ENCODE measurements at places on chromosomes 7 and 10.

GRCh38 chr10:79159785-79160184, 91.0 kb downstream of the ZMIZ1 start:
- DNase-seq = peak; percentile 78

DNA sequence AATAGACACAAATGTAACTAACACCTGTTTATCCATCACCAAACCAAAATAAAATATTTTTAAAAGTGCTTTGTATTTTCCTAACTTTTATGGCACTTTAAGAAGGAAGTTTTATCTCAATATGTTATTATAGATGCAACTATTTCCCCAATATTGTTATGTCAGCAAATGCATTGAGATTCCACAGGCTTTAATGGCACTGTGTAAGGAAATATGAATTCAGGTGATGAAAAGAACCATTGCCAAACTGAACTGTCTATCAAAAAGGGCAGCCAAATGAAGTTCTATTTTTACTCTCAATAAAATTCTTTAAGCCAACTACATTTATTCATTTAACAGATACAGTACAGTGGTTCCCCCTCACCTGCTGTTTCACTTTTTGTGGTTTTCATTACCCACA, 67.2 kb upstream of the OIT3 start:
- DNase-seq = no peak

DNA sequence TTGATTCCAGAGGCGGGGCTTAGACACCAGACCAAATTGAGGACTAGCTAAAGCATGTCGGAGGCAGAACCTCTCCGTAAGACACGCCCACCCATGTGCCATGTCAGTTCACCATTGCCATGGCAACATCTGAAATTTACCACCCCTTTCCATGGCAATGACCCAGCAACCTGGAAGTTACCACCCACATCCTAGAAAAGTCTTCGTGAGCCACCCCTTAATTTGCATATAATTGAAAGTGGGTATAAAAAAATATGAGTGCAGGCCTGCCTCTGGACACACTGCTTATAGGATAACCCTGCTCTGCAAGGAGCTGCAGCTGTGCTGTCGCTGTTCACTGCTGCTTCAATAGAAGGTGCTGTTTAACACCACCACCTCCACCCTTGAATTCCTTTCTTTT, 28.0 kb downstream of the TMEM270 start:
- DNase-seq = no peak

GRCh38 chr7:115662120-115662519, 368.4 kb downstream of the TFEC start:
- DNase-seq = peak; percentile 64

DNA sequence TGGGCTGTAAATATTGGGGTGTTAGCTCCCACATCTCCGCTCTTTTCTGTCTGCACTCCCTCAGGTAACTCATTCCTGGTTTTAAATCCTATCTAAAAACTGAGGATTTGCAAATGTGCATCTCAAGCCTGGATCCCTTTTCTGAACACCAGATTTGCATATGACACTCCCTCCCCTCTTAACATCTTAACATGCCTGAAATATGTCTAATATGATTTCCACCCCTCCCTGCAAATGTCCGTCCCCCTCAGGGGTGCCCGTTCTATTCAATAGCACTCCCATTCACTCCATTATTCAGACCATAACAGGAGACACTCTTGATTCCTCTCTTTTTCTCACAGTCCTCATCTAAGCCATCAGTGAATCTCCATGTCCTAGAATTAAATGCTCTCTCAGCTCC, 8.3 kb upstream of the CALD1 start:
- DNase-seq = no peak

- no peak for DNase-seq
These were observed 33.5 kb upstream of the CCSER2 start for GRCh38 chr10:84294766-84295447.

DNA sequence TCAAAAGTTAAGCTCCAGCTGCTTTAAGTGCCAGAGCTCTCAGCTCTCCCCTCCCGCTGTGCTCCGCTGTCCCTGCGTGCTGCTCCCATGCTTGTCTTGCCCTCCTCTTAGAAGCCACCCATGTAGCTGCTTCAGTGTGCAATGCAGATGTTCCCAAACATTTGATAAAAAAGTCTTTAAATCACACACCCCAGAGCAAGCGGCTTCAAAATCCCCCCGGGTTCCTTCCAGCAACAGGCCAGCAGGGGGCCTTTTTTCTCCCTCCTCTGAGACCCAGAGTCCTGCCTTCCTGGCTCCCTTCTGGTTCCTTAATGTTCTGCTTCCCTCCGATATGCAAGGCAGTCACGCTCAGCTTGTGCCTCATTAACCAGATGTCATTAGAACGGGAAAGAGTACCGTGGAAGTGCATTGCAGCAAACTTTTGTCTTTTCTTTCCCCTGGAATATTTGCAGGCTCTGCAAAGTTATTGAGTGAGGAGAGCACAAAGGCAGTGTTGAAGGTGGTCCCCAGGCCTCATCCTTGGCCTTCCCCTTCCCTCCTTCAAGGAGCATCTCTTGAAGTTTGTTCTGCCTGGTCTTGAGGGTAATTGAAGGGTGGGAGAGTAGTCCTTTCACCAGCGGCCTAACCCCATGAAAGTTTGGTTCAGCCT, 25.5 kb downstream of the LDB3 start:
- DNase-seq = peak; percentile 57

GRCh38 chr10:6233725-6234277, 31.1 kb downstream of the PFKFB3 start:
- no peak for DNase-seq

DNA sequence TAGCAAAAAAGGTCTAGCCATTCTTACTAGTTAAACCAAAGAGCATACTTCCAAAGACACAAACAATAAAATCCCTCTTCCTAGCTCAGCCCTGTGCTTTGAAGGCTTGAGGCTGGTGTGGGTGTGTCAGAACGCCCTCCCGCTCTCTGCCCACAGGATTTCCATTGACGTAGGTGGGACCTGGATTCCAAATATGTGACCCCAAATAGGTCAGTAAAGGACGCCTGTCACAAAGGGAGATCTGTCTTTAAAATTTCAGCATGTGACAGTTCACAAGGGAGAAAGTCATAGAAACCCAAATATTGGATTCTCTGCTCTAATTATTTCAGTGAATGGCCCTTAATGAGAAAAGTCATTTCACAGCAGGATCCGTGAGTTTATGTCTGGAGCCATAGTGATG, 39.9 kb upstream of the LYZL1 start:
- no peak for DNase-seq

- DNase-seq = peak; percentile 18
These were observed 315.3 kb downstream of the LHFPL3 start for GRCh38 chr7:104643587-104644217.

DNA sequence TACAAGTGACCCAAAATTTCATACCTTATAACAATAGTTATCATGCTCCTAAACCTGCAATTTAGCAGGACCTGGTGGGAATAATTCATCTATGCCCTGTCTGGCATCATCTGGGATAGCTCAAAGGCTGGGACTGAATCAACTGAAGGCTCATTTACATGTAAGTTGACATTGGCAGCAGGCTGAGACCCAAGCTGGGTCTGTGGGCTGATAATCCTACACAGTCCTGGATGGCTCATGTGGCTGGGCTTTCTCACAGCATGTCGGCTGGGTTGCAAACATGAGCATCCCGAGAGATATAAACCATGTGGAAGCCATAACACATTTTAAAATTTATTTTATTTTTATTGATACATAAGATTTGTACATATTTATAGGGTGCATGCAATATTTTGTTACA, 19.5 kb upstream of the ABCB5 start:
- DNase-seq = no peak

GRCh38 chr7:126702242-126703016, 550.3 kb downstream of the GRM8 start:
- DNase-seq = peak; percentile 17

GRCh38 chr10:97499561-97500296, 1.0 kb downstream of the UBTD1 start:
- DNase-seq = peak; percentile 77

DNA sequence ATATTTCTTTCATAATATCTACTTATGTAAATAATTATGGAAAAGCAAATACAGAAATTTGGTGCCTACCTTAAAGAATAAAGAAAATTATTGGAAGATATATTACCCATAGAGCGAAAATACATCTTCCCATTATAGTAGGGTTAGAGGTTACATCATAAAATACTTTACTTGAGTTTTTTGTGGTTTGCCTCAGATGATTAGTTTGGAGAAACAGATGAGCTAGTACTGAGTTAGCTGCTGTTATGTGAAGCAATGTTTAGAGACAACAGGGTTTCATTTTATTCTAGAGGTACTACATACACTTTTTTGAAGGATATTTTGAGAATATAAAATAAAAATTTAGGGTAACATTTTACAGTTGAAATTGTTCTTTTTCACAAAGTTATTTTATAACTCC, 2.9 kb upstream of the MLLT10 start:
- peak; percentile 70 for DNase-seq

DNA sequence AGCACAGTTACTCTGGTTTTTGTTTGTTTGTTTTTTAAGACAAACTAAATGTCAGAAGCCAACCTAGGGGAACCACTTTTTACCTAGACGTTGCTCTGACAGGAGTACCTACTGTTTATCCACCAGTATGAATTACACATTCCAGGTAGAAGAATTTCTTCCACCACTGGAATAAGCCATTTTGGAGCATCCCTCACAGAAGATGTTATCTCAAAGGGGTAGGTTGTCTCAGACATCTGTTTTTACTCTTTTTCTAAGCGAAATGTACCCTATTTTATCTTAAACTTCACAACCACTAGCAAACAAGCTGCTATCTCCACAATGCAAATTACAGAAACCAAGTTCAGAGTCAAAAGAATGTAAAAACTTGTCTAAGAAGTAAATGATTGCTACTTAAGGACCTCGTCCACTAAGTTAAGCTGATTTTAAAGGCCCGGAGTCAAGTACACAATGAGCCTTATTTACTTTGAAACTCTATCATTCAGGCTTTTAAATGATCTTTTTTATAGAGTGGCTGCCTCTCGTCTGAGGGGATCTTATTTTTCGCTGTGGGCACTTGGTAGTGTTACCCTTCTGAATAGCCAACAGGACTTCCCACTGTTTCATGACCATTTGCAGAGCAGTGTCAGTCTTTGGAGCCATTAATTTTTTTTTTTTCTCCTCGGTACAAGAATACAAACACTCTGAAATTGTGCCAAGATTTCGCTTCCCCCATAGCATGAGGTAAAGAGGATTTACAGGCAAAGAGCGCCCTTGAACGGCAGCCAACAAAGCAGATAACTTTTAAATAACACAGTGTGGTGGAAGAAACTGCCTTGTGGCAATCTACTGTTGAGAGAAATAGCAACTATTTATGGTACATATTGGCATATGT, 15.7 kb upstream of the ARMC3 start:
- peak; percentile 8 for DNase-seq

DNA sequence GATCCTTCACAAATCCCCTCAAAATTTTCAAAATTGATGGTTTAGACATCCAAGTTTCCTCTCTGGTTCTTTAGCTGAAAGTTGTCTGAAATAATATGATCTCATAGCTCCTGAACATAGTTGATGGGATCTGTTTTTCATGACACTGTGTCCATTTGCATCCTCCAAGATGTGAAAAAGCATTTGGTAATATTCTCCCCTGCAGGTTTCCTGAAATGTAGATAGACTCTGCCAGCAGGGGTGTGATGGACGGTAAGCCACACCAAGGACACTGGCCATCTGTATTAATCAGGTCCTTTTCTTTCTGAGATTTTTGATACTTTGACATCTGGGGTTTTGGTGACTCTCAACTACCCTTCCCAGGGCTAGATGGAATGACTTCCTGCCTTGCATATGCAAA, 79.6 kb upstream of the GRB10 start:
- no peak for DNase-seq

DNA sequence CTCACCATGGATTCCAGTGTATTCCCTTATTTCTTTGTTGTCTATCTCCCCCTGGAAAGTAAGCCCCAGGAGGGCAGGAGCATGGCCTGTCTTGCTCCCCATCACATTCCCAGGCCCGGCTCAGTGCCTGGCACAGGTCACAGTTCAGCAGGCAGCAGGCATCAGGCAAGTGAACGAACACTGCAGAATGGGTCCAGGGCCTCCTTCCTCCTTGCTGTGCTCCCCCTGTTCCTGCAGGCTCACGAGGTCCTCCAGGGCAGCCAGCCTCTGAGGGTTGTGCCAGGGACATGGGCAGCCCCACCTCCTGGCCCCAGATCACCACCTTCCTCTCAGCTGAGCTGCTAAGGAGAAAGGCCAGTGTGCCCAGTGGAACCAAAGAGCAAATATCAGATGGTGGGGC, 41.8 kb downstream of the PDLIM1 start:
- no peak for DNase-seq

DNA sequence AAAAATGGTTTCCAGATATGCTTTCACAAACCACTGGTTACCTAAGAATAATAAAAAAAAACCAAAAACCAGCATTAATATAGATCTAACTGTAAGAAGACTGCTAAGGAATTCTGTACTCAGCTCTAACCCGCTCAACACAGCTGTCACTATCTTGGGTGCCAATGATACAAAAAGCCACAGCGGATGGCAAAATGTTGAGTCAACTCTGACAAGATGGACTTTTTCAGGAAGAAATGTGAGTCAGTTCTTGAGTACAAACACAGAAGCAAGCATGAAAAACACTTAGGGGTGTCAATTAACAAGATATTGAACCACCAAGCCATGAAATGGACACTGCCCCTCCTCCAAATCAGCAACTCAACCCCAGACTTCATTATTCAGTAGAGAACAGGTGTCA, 55.0 kb downstream of the CTTNBP2 start:
- DNase-seq = no peak

DNA sequence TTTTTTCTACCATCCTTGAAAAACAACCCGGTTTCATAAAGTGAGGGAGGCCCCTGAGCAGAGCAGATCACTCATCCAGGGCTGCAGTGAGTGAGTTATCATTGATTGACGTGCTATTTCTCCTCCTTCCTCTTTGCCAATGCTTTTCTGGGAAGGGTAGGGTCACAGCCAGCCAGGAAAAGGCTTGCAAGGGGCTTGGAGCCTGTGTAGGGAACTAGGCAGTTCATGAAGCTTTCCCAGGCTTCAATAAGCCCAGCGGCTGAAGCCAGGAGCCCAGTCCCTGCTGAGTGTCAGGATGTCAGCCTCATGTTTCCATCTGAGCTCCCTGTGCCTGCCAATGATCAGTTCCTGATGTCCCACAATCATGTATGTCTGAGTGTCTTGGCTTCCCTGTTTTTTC, 584.7 kb downstream of the GALNT17 start:
- no peak for DNase-seq

DNA sequence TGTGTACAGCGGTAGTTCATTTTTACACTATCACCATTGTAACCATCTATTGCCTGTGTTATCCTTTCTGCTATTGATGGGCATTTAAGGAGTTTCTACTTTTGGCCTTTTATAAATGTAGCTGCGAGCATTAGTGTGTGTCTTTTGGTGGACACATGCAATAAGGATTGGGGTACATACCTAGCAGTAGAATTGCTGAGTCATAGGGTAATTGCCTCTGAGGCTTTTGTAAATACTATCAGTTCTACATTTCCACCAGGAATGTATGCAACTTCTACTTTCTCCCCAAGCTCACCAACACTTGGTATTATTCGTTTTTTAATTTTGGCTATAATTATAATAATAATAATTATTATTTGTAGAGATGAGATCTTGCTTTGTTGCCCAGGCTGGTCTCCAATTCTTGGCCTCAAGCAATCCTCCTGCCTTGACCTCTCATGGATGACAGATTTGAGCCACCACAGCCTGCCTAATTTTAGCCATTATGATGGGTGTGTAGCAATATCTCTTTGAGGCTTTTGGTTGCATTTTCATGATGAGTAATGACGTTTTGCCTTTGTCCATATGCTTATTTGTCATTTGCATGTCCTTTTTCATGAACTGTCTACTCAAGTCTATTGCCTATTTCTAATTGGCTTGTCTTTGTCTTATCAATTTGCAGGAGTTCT, 277.0 kb downstream of the ACTR3B start:
- DNase-seq = no peak

- DNase-seq = no peak
These were observed 245.2 kb downstream of the BUB3 start for GRCh38 chr10:123399276-123399839.
